Karpas-422 (cell line): ENCODE measurements at places on chromosomes 16 and 17. TPM values are rescaled to one million over a fixed set of nuclear protein-coding genes. Genes with fewer than 3 reads are reported as not detected.

- no peak for DNase-seq
Observed at GRCh38 chr17:58487589-58488427, at the start of gene HSF5. Gene HSF5 (minus strand): TSS chr17:58488408. CDS start chr17:58488274, 134 bp downstream.

DNA sequence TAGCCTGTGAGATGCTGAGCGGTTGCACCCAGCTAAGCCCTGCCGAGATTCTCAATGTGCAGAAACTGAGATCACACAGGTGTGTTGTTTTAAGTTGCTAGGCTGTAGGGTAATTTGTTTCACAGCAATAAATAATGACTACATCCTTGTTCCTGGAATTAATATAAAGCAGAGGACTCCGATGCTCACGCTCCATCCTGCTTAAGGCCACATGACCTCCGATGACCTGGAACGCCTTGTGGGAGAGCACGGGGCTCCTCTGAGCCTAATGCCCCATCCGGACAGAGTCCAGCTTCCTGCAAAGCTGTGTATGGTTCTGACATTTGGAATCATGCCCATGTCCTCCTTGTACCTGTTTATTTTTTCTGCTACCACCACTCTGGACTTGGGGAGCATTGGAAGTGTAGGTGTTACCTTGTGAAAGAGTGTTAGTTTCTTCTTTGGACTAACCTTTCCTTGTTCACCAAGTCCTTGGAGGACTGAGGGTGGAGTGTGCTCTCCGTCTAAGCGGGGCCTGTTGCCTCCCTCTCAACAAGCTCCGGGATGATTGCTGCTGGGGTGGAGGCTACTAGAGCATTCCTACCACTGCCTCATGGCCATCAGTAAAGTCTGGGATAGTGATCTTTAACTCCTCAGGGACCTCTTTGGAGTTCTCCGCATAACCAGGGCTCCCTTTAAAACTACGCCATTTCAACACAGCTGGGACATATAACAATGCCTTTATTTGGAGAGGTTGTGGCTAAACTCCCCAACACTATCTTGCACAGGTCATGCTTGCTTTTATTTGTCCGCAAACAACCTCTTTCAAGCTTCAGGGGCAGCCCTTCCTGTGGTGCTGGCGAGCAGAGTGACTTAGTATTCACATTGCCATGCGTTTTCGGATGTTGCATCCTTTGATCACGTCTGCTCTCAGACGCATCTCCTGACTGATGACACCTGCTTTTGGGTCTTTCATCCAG, 125.4 kb downstream of the IRX3 start:
- no peak for DNase-seq

GRCh38 chr16:62870554-62870953, 834.3 kb upstream of the CDH8 start:
- no peak for DNase-seq

- DNase-seq = no peak
Observed at GRCh38 chr17:35543856-35544255, 6.4 kb upstream of the SLFN12L start.

GRCh38 chr17:4898351-4898750, 985 bp upstream of the C17orf107 start:
- DNase-seq = no peak

DNA sequence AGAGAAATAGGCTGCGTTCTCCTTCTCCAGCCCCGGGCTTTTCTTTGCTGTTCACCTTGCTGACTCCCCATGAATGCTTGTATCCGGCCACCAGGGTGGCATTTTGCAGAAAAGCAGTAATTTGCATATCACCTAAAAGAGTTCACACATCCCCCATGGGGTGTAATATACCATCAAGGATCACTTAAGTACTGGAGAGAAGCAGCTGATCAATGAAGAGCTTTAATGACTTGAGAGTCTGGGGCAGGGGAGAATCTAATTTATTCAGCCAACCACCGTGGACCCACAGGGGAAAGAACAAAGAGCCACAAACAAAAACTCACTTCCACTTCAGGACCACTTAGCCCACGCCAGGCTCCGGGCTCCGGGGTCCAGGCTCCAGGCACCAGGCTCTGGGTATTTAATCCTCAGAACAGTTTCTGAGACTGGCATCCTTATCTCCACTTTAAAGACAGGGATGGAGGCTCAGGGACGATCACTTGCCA, 33.9 kb upstream of the SEC14L1 start:
- peak; percentile 78 for DNase-seq

- DNase-seq = peak; percentile 65
Observed at GRCh38 chr17:67575325-67575724, 142.4 kb upstream of the NOL11 start.

- no peak for DNase-seq
Observed at GRCh38 chr17:38710985-38711384, 5.9 kb downstream of the MLLT6 start.

DNA sequence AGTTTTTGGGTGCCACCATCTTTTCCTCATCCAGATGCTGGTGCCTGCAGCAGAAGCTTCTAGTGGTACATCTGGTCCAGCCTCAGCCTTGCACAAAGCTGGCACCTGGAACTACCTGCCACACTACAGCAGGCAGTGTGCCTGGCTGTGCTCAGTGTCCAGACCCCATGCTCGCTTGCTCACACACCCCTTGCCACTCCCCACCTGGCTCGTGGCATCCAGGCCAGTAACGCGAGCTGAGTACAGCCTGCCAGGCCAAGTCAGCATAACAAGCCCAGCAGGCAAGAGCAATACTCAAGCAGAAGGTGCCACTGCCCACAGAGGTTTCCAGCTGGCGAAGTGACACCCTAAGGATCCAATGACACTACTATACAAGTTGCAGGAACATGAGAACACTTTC, 29.7 kb upstream of the KIF2B start:
- DNase-seq = no peak

DNA sequence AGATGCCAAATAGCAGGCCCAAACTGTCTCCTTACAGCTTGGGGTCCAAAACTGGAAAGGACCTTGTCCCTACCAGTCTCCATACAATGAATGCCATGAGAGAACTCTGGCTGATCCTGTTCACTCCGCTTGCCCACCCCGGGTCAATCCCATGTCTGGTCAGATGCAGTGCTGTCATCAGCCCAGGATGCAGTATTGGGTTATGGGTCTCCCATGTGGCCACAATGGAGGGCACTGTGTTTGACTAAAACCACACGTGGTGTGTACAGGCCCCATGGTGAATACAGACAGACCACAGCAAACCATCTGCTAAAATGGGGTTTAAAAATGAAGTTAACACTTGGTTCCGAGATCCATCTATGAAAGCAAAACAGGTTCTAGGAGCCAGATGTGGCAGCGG, 20.4 kb downstream of the TRIM16 start:
- DNase-seq = no peak

DOK4 gene
- total RNA-seq = 3.2 and 3.4 TPM in 2 replicates

TAC4 gene
- not detected in 2 replicates for total RNA-seq

RNF43 gene
- total RNA-seq = not detected in 2 replicates

REXO5 gene
- total RNA-seq = 8.4 and 13.9 TPM in 2 replicates

ZSCAN10 gene
- total RNA-seq = not detected in 2 replicates

SDR42E2 gene
- not detected in 2 replicates for total RNA-seq
